Activated T-helper 17 cell treated with anti-CD3 and anti-CD28 coated beads, Interleukin-2, amount 50 U/mL, for 72 hours (primary cell): ENCODE measurements at places on chromosomes 11 and 22.

DNA sequence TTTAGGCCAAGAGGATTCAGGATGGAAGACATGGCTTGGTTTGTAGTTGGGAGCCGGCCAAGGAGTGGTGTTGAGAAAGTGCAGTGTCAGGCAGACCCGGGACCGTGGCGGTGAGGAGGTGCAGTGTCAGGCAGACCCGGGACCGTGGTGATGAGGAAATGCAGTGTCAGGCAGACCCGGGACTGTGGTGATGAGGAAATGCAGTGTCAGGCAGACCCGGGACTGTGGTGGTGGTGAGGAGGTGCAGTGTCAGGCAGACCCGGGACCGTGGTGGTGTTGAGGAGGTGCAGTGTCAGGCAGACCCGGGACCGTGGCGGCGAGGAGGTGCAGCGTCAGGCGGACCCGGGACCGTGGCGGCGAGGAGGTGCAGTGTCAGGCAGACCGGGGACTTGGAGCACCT lies 59.7 kb downstream of the LRP5 start:
- ATAC-seq: no peak

DNA sequence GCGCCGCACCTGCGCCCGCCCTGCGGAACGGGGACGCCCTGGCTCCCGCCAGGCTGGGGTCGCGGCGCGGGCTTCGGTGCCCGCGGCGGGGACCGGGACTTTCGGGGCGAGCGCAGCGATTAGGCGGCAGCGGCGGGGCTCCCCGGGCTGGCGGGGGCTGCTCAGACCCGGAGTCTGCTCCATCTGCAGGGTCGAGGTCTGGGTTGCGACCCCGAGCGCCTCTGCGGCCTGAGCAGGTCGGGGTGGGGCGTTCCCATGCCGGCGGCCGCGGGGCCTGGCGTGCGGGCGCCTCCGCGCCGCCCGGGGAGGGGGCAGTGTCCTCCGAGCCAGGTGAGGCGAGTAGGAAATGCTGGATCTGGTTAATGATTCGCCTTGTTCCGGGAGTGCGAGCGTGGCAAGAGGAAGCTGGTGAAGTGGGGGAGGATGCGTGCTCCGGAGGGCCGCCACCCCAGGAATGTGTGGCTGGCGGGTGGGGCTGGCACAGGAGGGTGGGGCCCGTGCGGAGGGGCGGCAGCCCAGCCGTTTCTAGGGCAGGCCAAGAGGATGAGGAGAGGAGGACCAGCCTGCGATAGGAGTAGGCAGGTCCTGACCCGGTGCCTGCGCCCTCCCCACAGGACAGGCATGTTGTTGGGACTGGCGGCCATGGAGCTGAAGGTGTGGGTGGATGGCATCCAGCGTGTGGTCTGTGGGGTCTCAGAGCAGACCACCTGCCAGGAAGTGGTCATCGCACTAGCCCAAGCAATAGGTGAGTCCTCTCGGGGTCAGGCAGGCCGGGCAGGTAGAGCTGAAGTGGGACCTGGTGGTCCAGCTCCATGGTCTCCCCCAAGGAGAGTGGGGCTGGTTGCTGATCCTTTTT lies 606 bp downstream of the RASSF7 start:
- ATAC-seq: peak; percentile 43

DNA sequence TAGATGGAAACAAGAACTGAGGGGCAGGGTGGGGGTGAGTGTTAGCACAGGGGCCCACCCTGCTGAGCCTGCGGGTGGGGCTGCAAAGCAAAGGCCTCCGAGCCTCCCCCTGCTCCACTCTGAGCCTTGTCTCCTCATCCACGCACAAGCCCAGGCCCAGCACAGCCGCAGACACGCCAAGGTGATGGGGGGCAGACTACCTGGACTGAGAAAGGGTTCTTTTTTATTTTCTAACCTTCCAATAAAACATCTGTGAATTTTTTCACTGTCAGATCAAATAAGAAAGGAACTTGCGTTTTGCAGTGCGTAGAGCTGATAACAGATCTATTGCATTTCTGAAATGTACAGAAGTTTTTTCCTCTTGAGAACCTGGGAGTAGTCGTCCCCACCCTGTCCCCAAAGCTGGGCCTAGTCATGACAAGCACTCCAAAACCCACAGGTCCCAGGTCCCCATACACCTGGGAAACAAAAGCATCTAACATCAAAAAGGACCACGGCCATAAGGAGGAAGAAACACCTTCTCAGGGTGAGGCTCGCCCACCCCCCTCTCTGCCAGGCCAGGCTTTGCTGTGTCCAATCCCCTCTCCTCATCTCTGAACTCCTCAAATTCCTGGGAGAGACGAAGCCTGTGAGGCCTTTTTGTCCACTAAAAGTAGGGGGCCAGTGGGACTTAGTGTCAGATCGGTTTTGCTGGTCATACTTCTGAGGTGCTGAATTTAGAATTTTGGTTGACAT lies 22.7 kb upstream of the CD5 start:
- no peak for ATAC-seq

DNA sequence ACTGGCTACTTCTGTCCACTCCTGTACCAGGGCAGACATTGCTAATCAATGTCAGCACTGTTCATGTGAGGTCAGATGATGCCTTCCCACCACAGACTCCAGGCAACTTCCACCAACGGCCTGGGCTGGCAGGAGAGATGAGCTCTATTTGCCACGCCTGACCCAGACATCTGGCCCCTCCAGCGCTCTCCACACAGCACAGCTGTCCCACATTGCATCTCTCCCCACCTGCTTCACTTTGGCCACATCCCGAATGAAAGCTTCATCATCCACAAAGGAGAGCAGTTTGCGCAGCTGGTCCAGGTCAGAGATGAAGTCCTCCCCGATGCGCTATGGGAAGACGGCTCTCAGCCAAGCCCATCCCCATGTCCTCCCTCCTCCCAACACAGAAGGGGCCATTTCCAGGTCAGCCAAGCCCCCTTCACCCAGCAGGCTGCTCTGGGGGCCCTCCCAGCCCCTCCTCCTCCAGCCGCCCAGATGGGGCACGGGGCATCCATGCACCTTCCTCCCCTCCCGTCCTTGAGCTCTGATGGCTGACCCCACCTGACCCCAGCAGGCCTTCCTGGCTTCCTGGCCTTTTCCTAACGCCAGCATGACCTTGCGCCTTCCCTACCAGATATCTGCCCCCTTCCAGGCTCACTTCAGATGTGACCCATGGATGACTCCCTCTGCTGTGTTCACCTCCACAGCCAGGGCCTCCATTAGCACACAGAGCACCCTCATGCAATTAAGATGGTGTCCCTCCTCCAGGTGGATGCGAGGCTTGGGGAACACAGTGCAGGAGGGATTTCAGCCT lies 7.4 kb downstream of the PYGM start:
- ATAC-seq: no peak

- ATAC-seq: no peak
Observed at GRCh38 chr11:44416776-44417175, 106.8 kb upstream of the ALX4 start.

DNA sequence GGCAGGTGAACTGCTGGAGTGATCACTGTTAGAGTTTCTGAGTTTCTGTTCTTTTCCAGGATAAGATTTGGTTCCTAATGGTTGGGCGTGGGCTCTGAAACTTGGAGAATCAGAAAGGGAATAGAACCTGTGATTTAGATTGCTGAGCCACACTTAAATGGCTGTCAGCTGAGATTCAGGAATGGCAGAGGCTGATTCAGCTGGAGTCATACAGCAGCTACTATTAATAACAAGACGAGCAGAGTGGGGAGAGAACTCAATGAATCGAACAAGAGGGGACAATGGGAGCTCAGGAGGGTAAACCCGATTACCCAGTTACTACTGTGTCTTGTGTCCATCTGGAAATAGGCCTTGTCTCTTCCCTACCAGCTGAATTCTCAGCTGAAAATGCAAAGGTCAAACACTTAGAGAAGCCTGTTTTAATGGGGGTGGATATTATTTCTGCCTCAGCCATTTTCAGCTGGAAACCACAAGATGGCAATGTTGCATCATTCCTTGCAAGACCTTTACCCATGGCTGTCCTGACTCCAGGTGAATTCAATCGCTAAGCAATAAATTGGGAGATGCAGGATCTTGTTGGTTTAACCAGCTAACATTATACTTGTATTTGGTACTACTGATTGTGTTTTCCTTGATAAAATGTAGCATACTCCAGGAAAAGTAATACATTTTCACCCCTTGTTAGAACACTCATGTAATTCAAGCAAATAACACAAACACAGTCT lies 104.5 kb upstream of the RAG2 start:
- peak; percentile 56 for ATAC-seq

GRCh38 chr11:121550247-121551030 lies 97.7 kb upstream of the SORL1-AS1 start:
- no peak for ATAC-seq

GRCh38 chr22:29784451-29785361 lies 17.5 kb downstream of the UQCR10 start:
- no peak for ATAC-seq

DNA sequence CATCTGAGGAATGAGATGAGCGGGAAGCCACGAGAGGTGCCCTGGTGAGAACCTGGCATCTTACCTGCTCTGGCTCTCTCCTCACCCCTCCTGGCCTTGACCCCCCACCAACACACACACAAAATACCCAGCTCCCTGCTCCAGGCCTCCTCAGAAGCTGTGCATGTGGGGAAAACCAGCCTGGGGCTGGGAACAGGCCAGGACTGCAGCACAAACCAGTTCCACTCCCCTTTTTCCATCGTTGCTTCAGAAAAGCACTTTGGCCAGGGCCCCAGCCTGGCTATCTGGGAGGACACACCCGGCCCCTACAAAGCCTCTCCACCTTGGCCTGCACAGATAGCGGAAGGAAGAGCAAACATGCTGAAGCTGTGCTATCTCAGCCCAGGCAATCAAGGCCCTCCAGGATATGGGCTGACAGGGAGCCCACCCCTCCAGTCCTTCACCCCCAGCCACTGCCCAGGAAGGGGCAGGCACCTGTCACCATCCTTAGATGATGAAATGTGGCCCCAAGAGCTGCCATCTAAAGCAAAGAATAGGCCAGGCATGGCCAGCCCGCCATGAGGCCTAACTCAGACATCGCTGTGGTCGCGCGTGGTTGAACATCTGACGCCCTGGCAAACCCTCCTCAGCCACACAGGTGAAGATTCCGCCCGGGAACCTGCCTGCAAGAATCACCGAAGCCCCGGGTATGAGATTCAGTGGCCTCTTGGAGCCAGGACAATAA lies 35.4 kb downstream of the PISD start:
- no peak for ATAC-seq

GRCh38 chr22:28395920-28396753 lies 283.5 kb downstream of the TTC28 start:
- ATAC-seq: peak; percentile 75

- no peak for ATAC-seq
Observed at GRCh38 chr11:85602526-85603213, 24.5 kb downstream of the DLG2 start.

DNA sequence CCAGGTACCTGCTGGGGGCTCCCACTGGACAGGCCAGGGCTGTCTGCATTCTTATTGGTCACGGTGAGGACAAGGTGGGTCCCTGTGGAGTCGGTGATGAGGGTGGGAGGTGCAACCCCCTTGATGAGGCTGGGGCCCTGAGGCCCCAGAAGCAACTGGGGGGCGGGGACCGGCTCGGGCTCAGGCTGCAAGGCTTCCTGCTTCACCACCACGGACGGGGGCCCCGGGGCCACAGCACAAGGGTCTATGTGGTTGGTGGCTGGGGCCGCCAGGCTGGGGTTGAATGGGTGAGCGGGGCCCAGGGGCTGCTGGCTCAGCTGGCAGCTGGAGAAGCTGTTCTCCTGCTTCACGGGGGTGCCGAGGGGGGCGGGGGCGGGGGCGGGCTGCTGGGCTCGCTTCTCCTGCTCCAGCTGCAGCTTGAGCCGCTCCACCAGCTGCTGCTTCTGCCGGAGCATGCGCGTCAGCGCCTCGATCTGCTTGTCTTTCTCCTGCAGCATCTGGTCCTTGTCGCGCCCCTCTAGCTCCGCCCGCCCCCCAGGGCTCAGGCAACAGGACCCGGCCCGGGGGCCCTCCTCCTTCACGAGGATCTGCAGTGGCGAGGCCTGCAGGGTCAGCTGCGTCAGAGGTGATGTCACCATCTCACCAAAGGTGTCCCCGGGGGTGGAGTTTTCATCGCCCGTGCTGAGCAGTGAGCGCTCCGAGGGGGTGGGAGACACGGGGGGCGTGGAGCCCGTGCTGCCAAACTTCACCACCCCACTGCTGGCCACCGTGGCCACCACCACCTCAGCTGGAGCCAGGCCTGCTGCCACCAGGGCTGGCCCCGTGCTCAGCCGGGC lies 48.2 kb downstream of the SGSM3 start:
- ATAC-seq: no peak
